Left colon (tissue), 2 donors: ENCODE measurements at places on chromosomes 2 and 18. TPM values are rescaled to one million over a fixed set of nuclear protein-coding genes. Genes with fewer than 3 reads are reported as not detected.

Gene B3GNT2
- total RNA-seq = 49.5 TPM

Gene CD302
- 18.3 TPM for total RNA-seq

- DNase-seq = no peak
Observed at GRCh38 chr2:191790737-191791136, 56.2 kb downstream of the CAVIN2 start.

Gene MC5R
- not detected for total RNA-seq

Gene CYP27A1
- 28.1 TPM for total RNA-seq
